MCF 10A (cell line): ENCODE measurements at places on chromosomes 5 and 9. TPM values are rescaled to one million over a fixed set of nuclear protein-coding genes. Genes with fewer than 3 reads are reported as not detected.

CCL28 gene
- total RNA-seq, result 1.6 and 2.2 TPM in 2 replicates

DNA sequence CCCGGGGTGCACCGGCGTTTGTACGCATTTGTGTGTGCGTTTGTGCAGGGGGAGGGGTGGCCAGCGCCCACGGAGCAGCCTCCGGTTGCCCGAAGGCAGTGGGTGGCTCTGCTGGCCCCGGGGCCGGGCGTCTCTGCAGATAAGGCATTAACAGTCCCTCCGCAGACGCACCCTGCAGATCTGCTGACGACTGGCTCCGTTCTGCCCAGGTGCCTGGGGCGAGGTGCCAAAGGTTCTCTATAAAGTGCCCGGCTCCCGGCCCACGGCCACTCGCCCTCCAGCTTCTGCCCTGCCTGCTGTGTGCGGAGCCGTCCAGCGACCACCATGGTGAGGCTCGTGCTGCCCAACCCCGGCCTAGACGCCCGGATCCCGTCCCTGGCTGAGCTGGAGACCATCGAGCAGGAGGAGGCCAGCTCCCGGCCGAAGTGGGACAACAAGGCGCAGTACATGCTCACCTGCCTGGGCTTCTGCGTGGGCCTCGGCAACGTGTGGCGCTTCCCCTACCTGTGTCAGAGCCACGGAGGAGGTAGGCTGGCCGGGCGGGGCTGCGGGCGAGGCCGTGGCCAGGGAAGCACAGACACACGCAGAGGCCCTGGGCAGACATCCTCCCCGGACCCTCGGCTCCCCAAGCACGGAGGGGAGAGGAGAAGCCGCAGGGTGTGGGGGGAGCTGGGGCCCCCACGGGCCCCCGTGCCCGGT lies at the start of gene SLC6A19:
Gene SLC6A19, plus strand, starts transcription at position 269 of the 699 bp plus-strand sequence. Its CDS starts 56 bp downstream, at position 325.
- no peak for DNase-seq

ARID3C gene
- not detected in 2 replicates for total RNA-seq

DNA sequence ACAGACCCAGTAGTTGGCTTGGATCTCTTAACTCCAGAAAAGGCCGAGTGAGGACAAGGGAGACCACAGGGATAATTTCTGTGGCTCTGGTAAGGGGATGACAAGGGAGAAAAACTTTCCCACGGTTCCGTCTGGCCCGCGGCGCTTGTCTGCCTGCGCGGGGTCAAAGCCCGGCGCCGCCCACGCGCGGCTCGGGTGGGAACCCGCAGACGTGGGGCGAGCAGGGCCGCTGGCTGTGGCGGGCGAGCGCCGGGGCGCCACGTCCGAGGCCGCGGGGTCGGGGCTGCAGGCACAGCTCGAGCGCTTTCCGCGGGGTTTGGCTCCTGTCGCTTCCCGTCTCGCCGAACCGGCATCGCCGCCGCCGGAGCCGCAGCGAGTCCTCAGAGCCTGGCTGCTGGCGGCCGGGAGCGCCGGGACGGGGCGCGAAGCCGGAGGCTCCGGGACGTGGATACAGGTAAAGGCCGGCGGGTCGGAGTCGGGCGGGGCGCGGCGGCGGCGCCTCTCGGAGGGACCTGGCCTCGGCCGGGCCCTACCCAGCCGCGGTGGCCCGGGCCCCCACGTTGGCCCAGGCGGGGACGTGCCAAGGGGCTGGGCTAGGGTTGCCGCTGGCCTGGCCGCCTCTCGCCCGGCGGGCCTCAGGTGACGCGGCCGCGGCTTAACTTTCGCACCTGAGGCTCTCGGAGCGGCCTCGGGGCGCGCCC lies at the start of gene RNF180:
Gene RNF180, plus strand, starts transcription at position 344 of the 701 bp plus-strand sequence. CDS start 34,965 bp downstream, outside the sequence.
- DNase-seq, result peak; percentile 39

- no peak for DNase-seq
These were observed 43.5 kb downstream of the SCAI start for GRCh38 chr9:125099816-125100215.

DNA sequence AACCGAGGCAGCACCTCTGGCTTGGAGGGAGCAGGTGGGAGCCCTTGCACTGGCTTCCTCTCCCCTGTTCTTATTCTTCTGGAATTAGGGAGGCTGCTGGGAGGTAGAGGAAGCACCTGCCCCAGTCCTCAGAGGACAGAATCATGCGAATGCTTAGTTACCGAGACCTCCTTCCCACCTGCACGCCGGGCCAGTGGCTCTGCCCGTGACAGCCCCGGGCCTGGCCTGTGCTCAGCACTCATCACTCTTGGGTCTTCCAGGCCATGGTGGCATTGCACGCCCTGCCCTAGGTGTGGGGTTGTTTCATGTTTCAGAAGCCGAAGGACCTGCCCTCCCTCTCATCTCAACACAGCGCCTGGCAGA lies 45.3 kb upstream of the NKD2 start:
- DNase-seq, result no peak

DNA sequence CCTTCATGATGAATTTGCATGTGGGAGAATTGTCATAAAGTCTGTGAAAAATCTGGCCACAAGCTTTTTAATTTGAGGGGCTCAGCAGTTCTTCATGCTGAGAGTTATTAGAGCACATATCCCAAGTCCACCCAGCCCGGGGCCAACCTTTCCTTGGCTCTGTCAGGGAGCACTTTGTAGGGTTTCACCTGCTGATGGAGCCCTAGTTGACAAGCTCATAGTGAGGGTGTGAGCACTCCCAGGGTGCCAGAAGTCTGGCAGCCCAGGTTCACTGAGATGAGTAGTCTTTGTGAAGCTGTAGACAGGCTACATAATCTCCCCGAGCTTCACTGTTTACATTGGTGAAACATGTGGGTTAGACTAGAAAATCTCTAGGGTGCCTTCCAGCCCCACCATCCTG lies 97.2 kb upstream of the NREP start:
- DNase-seq, result no peak

DNA sequence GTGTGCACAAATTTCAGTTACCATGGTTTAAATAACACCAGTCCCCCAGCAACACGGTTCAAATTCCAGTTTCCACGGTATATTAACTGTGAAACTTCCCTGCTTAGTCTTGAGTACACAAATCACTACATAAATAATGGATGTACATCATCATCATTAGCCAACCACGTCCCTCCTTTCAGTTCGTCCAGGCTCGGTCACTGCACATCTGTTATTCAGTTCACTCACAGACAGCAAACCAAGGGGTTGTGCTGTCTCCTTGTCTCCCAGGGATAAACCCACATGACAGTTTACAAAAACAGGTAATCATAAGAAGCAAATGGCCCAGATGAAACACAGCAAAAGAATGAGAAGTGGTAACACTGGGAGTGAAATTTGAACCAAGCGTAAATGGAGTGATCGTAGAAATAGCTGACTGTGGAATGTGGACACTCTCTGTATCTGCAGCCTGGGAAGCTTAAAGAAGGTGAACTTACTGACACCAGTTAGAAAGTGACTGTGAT lies 61.0 kb upstream of the RAD23B start:
- no peak for DNase-seq

DNA sequence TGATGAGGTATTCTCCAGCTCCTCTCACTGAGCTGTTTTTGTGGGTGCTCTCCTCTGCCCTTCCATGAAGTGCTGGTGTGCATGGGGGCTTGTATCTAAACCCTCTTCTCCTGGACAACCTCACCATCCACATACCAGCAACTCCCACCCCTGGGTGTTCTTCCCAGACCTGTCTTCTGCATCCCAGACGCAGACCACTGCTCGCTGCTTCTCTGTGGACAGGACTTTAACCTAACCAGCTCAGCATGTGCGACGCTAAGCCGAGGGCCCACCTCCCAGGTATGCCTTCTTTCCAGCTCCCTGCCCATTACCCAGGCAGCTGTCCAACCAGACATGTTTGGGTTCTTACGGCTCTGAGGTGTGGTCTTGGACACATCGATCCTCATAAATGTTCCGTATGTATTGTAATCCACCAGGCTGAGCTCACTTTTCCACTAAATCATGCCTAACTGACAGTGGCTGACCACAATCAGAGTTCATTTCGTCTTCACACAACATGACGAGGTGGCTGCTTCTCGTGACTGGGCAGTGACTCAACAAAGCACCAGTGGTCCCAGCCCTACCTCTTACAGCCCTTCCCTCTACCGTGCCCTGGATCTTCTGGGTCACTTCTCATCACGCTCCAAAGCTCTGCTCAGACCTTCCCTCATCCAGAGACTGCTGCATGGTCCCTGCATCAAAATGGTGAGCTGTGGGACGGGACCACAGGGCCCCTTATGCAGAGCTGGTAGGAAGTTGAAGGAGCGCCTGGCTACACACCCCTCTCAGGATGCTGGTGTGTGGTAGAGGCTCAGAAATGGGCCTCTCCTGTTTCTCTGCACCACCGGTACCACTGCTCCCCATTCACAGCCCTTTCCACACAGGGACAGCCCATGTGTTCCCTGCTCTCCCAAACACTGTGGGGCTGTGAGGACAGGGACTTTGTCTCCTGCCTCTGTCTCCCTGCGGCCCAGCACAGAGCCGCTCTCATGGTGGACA lies 9.6 kb upstream of the PTGES2 start:
- no peak for DNase-seq

CKMT2 gene
- not detected in 2 replicates for total RNA-seq

NTRK2 gene
- total RNA-seq, result not detected in 2 replicates

DNA sequence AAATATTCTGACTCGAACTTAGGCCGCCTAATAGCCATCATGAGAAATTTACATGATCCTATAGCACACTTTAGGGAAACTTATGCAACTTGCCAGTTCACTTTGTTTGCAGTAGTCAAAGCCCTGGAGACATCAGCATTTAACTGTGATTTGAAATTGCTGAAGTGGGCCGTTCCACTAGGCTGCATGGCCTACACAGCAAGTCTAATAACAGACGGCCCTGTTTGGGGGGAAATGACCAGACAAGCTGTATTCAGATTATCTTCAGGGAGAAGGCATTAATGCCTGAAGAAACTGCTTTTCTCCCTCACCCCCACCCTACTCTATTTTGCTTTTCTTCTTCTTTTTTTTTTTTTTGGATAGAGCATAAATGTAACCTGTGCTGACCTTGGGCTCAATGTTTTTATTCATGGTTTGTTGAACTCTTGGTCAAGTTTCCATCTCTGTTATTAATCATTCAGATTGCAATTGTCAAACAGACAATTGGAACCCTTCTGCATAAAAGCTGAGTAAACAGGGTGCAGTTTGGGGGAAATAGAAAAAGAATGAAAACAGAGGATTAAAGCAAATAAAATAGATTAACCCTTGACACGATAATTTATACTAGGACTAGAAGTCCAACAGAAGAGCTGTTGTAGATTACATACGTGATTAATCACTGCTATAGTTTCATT lies 1928.2 kb upstream of the WWC1 start:
- no peak for DNase-seq

DNA sequence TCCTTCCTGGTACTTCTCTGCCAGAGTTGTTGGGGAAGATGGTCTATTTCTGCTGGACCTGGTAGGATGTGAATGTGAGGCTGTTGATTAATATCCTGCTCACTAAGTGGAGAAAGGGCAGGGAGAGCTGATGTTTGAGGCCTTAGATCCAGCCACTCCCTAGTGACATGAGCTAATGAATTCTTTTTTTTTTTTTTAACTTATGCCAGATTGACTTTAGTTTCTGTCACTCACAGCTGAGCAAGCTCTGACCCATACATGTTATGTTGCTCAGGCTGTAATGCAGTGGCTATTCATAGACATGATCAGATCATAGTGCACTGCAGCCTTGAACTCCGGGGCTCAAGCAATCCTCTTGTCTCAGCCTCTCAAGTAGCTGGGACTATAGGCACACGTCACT lies 75.1 kb upstream of the SPRY4 start:
- no peak for DNase-seq

GRCh38 chr5:178415353-178415752 lies 174.8 kb downstream of the COL23A1 start:
- DNase-seq, result no peak

DNA sequence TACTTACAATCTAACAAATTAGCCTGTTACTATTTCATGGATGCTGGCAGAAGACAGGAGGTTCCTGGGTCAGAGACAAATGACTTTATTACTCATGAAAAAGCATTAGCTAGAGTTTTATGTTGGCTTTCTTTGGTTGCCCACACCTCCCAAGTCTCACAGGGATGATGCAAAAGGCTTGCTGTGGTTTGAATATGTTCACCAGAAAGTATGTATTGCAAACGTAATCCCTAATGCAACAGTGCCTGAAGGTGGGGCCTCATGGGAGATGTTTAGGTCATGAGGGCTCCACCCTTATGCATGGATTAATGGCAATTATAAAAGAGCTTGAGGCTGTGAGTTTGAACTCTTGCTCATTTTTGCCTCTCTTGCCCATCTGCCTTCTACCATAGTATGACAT lies 28.5 kb downstream of the DPYSL3 start:
- peak; percentile 14 for DNase-seq

- DNase-seq, result no peak
These were observed 87.0 kb downstream of the SPOCK1 start for GRCh38 chr5:137412136-137412535.

DNA sequence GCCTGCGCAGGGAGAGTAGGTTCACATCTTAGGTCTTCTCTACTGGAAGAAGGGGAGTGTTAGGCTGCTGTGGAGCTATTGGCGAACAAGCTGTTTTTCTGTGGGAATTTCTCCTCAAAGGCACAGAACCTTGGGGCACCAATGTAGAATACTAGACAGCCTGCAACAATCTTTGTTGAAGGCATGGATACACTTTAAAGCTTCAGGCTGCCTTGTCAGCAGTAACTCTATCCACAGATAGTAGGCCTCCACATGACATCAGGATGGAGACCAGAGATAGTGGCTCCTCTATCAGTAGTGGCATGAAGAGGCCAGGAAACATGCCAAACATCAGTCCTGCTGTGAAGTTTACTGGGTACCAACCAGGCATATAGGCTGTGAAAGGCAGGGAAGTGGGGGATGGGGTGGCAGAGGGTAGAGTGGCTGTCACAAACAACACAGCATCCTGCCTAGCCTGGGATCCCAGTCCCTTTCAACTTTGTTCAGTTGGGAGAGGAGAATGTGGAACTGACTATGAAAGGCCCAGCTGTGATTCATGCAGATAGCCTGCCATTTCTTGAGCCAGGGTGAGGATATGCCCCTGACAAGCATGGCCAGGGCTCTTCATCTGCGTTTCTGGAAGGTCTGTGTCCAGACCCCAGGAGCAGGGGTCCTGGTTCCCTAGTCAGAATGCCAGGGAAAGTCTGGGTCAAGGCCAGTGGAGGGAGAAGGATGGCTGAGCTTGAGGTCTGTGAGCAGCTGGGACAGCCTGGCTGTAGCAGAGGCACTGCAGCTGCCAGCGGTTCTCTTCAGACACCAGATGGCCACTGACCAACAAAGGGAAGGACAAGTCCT lies 1.0 kb upstream of the HK3 start:
- no peak for DNase-seq

- no peak for DNase-seq
These were observed 217.2 kb downstream of the MLLT3 start for GRCh38 chr9:20405078-20405477.

PCDHGB1 gene
- total RNA-seq, result 0.19 and 0.59 TPM in 2 replicates
